Brain microvascular endothelial cell (primary cell): ENCODE measurements at places on chromosomes 6 and 20.

GRCh38 chr20:33709905-33710541, 10.1 kb downstream of the PXMP4 start:
- DNase-seq = no peak

GRCh38 chr6:56637640-56638039, 5.0 kb downstream of the DST start:
- DNase-seq = peak; percentile 18

- DNase-seq = no peak
These were observed 477 bp upstream of the ITPA start for GRCh38 chr20:3208786-3209256.

- DNase-seq = no peak
These were observed 112.2 kb upstream of the SYNCRIP start for GRCh38 chr6:85754894-85755293.

DNA sequence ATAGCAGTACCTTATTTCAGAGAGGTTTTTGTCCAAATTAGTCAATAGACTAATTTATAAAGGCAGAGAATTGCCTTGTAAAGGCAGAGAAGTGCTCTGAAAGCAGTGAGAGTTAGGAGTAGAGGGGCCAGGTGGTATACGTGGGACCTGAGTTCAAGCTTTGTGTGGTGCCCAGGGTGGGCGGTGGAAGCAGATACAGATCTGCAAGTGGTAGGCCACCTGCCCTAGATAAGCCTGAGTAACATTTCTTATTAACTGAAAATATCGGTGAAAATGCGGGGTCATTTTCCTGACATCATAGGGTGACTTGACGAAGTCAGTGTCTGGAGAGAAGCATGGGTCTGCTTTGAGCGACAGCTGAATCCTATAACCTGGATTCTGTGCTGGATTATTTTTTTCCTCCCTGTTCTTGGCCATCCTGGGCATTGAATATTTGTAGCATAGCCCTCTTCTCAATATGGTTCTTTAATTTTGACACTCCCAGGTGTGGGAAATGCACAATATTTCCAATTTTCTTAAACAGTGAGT, 62.2 kb upstream of the SUPT3H start:
- no peak for DNase-seq

DNA sequence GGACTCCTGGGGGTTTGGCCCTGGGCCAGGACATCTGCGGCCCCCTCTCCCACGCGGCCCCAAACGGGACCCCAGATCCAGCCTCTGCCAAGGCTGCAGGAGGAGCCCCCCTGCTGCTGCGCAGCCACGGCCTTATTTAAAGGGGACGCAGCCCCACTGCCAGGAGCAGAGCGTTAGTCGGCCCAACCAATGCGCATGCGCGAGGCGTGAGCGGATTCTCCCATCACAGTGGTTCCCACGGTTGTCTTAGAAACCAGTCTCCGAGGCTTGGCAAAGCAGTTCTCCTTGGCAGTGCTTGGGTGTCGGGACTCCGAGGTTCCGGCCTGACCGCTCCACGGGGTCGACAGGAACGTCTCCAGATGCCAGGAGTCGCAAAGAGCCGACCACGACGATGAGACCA, 288.3 kb upstream of the ZNF337 start:
- DNase-seq = no peak

GRCh38 chr20:48107560-48107959, 322.3 kb upstream of the SULF2 start:
- DNase-seq = no peak

DNA sequence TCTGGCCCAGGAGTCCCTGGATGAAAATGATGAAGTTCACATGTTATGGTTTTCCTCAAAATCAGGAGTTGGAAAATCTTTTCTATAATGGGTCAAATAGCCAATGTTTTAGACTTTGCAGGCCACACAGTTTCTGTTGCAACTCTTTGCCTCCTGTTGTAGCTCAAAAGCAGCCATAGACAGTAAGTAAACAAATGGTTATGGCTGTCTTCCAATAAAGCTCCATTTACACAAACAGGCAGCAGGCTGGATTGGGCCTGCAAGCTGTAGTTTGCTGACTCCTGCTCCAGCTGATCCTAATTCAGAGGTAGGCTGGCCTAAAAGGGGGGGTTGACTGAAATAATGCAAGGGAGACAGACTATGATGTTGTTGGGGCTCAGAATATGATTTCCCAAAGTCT, 33.0 kb downstream of the METTL24 start:
- peak; percentile 12 for DNase-seq

DNA sequence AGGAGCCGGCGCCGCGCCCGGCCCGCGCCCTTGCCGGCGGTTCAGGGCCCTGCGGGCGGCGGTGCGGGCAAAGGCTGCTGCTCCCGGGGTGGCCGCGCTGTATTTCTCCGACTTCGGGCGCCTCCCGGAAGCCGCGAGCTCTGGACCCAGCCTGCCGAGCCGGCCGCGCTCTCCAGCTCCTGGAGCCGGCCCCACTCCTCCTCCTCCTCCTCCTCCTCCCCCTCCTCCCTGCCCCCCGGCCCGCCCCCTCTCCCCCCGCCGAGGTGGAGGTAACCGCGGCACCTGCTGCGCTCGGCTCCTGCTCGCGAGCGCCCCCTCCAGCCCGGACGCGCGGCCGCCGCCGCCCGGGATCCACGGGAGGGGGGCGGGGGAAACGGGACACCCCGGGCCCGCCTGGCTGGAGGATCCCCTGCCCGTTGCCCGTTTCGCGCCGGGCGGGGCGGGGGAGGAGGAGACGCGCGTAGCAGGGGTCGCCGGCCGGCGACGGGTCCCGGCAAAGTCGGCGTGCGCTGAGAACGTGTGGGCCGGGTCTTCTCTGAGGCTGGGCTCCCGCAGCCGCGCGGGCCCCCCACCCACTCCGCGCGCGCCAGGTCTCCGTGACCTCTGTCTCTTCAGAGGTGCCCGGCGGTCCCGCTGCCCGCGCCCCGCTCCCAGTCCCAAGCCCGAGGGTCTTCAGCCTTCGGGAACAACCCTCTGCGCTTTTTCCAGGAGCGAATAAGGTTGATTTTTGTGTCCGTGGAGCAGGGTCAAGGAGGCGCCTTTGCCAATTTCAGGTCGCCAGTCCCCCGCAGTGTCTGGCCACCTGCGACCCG, at the start of gene SLC22A23:
SLC22A23 (minus strand) TSS at position 153 of the 812 bp plus-strand sequence. CDS start 491 bp downstream, outside the sequence.
- DNase-seq = no peak

DNA sequence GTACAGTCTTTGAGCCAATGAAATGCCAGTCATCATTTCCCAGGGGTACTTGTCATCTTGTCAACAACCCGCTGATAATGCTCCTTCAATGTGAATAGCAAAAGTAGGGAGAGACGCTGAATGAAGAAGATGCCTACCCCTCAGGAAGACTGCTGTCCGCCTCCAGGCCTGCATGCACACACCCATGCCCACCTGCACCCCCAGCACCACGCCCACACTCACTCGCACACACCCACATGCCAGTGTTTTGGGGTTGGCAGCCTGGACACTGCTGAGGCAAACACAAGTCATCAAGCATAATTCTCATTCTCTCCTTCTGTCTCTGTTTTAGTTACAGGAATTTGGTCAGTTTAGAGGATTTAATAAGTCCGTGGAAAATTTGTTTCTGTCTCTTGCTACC, 63.6 kb downstream of the SYTL3 start:
- DNase-seq = no peak

DNA sequence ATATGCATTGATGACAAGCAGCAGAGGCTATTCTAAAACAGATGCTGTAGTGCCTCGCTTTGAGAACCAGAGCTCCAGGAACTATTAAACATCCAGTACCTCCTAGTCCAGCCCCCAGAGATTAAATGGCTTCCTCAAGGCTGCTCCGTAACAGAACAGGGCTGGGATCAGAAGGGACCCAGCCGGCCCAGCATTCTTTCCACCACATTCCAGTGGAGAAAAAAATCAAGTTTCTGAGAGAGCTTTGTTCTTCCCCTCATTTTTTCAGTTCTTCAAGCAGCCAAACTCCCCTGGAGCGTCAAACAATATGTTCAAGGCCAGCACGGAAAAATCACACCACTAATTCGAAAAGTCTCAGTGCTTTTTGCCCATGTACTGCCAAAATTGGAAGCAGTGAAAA, 5.8 kb upstream of the STMND1 start:
- DNase-seq = no peak

DNA sequence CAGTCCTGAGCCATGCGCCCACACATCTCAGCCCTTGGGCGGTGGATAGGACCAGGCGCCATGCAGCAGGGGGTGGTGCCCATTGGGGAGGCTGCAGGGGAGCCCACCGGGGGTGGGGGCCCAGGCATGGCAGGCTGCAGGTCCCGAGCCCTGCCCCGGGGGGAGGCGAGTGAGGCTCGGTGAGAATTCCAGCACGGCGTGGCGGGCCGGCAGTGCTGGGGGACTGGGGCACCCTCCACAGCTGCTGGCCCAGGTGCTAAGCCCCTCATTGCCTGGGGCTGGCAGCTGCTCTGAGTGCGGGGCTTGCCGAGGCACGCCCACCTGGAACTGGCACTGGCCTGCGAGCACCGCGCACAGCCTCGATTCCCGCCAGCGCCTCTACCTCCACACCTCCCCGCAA, 21.6 kb upstream of the PRL start:
- DNase-seq = no peak

DNA sequence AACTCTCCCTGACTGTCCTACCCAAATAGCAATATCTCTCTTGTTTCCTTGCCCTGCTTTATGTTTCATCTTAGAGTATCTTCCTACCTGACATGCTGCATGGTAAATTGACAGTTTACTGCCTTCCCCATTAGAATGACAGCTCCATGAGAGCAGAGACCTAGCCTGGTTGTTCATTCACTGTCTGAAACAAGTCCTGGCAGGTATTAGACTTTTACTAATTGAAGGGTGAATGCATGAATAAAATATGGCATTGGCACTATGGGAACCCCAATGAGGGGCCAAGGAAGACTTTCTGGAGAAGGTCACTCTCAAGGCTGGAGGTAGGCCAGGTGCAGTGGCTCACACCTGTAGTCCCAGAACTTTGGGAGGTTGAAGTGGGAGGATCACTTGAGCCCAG, 3.8 kb upstream of the CITED2 start:
- no peak for DNase-seq

DNA sequence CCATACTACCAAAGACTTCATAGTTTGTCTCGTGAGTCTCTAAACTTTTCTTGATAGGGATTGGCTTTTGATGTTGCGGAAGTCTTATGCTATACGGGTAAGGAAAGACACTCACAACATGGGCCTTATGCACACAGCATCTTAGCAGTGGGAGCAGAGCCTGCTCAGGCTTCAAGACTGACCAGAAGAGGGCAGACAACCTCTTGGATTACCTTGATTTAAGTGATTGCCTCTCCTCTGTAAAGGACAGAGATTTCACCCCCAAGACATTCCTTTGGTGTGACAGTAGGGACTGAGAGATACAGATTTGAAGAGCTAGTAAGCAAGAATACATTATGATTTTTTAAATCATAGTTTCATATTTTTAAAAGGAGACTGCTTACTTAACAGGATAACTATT, 71.0 kb upstream of the SAMD3 start:
- DNase-seq = peak; percentile 79

- no peak for DNase-seq
These were observed 215.0 kb upstream of the HSF2 start for GRCh38 chr6:122184401-122184827.

DNA sequence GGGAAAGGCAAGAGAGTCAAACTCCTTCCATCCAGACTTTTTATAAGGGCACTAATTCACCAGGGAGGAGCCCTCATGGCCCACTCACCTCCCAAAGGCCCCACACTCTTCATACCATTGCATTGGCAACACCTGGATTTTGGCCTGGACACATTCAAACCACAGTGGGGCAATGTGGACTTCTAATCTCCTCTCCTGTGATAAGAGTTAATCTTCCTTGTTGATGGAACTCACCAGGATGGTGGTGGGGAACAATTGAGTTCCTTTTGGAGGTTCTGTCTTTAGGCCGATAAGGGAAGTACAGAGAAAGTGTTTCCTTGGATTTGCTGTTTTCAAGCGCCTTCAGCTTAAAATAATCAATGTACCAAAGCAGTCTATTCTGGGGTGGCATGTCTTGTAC, 268.7 kb downstream of the CD83 start:
- DNase-seq = no peak

- no peak for DNase-seq
These were observed 58.4 kb downstream of the TRERF1 start for GRCh38 chr6:42393339-42393738.

GRCh38 chr6:135230711-135231468, 49.8 kb downstream of the MYB start:
- no peak for DNase-seq

- no peak for DNase-seq
These were observed 5.8 kb downstream of the DDR1 start for GRCh38 chr6:30889921-30890645.

DNA sequence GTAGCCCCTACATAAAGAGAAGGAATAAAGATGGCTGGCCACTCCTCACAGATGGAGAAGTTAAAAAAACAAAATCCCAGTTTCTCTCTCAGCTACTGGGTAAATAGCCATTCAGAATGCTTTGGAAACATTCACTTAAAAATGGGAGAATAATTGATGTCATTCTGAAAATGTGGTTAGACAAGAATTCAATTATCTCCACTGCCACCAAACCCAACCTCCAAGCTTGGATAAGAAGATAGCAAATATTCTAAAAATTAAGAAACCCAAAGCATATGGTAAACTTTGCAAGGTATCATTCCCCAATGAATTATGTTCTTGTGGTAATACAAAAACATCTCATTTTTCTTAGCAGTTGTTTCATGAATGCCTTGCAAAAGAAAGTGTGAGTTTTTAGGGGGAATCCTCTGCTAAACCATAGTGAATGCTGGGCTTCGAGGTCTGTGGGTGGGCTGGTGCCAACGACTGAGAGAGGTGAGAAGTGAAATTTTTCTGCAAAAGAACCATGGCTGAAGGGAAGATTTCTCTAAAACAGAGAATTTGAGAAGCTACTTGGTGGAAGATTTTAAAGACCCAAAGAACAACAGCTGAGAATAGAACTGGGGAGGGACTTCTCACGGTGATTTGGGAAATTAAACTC, 497.9 kb upstream of the JARID2 start:
- no peak for DNase-seq

DNA sequence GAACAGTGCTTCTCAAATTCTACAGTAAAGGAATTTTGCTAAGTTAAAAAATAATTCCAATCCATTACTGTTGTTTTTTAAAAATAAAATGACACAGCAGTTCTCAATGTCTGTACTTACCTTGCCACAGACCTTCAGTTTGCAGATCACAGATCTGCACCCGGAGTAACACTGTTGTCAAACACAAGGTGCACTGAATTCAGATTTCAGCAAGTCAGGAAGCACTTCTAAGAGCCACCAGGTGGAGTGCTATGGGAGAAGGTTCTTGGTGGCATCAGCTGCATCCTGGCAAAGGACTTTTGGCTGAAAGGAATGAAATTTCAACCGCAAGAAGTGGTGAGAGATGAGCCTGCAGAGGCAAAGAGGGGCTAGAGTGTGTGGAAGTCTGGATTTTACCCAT, 17.4 kb downstream of the RSPH4A start:
- DNase-seq = no peak

DNA sequence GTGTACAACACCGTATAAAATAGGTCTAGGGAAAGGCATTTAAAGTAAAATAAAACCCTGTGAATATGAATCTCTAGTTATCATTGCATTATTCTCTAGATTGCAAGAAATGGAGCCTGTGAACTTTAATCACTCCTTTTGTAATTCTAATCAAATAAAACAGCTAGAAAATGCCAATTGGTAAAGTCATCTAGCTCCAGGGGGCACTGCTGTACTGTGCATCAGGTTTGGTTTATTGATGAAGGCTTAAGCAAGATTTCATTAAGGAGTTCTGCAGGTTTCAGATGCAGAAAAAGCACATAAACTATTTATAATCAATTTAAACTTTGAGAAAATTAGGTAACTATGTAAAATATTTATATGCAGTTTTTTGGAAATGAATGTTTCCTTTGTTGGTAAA, 645.0 kb downstream of the PHF3 start:
- no peak for DNase-seq
